NCI-H2171 treated with DMSO at 0.1 percent for 48 hours (cell line): ENCODE measurements at places on chromosomes 3 and 15.

DNA sequence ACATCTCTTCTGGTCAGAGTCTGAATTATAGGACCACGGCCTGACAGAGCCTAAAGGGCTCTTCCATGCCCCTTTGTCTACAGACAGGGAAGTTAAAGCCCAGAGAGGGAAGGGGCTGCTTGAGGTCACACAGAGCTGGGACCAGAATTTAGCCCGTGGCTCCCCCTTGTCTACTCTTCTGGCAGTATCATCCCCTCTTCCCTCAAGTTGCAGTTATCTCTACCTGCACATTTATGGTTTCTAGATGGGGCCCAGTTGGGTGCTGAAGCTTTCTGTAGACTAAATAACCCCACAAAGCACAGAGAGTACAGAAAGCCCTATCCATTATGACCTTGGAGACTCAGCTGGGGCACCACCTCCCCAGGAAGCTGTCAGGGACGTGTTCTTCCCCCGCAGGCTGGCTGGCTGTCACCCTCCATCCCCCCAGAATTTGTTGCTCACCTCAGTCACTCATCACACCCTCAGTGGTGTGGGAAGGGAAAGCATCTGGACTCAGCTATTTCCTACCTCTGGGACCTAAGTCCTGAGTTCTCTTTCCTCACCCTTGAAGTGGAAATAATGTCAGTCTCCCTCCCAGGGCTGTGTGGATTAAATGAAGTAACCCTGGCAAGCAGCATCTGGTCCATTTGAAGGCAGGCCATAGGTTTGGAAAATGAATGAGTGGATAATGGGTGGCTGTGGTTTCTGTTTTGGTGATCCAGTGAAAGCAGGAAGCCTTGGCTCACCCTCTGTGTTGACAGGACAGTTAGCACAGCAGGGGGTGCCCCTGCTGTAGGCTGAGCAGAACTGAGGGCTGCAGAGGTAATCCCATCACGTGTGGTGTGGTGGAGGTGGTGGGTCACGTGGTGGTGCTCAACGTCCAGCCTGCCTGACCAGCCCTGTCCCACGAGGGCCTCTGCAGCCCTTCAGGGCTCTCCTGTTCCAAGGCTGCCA lies 16.3 kb downstream of the ACOX2 start:
- DNase-seq, result no peak

DNA sequence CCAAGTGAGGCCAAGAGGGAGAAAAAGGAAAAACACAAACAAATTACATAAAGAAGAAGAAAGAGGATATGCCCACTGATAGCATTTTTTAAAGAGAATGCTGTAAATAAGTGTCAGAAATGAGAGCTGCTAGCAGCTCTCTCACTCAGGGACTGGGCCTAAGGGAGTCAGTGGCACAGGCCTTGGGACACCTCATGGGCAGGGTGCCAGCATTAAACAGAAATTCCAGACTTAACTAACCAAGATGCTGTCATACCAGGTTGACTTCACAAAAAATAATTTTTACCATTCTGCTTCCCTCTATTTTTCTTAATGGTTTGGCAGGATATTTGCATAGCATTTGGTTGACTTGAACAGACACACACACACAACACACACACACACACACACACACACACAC lies 92.3 kb upstream of the ADAMTSL3 start:
- DNase-seq, result no peak

DNA sequence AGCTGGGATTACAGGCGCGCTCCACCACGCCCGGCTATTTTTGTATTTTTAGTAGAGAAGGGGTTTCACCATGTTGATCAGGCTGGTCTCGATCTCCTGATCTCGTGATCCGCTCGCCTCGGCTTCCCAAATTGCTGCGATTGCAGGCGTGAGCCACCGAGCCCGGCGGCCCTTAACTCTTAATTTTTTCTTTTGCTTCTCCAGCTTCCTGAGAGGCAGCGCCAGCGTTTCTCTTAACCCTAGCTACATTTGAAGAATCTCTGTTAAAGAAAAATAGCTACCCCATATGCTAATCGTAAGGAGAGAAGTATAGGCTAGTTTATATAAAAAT lies 465 bp upstream of the GK5 start:
- no peak for DNase-seq

GRCh38 chr3:184186184-184186901 lies at the start of gene ABCF3:
Gene ABCF3, plus strand, starts transcription at chr3:184186199. Its CDS starts 9 bp downstream, at chr3:184186208.
- no peak for DNase-seq

GRCh38 chr3:19190126-19190525 lies 41.8 kb downstream of the KCNH8 start:
- DNase-seq, result no peak

GRCh38 chr3:32276279-32276841 lies 37.9 kb downstream of the CMTM8 start:
- no peak for DNase-seq

DNA sequence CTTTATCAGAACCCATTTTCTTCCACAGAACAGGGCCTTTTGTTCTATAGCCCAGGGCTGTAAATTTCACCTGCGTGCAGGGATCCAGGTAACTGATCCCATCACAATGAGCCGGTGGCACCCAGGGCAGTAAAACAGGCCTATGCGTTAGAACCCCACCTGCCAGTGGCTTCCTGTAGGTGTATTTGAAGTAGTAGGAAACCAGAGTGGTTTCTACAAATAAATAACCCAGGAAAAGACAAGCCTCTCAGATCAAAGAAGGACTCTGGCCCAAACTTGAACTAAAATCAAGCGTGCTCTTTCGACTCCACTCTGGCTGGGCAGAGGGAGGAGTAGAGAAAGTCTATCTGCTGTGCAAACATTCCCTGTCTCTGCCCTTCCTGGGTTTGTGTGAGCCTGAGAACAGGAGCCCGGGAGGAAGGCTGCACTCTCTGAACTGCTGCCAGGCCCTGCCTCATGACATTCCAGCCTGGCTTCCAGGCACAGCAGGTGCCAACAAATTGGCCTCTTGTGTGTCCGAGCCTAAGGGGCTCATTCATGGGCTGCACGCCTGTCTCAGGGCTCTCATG lies 77.7 kb downstream of the CEMIP start:
- no peak for DNase-seq

DNA sequence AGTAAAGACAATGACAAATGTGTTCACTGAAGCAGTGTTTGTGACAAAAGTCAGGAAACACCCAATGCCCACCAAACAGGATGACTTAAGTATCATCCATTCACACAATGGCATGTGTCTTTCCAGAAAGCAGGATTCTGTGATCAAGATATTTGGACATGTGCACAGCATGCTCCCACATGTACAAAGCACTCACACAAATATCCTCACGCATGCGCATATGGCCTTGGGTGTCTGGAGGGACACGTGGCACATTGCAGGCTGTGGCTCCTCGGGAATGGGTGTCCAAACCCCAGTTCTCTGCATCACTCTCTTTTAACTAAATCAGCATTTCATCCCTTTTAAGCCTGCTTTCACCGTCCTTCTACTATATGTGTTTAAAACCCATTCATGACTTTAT lies 130.5 kb downstream of the KLF13 start:
- no peak for DNase-seq

DNA sequence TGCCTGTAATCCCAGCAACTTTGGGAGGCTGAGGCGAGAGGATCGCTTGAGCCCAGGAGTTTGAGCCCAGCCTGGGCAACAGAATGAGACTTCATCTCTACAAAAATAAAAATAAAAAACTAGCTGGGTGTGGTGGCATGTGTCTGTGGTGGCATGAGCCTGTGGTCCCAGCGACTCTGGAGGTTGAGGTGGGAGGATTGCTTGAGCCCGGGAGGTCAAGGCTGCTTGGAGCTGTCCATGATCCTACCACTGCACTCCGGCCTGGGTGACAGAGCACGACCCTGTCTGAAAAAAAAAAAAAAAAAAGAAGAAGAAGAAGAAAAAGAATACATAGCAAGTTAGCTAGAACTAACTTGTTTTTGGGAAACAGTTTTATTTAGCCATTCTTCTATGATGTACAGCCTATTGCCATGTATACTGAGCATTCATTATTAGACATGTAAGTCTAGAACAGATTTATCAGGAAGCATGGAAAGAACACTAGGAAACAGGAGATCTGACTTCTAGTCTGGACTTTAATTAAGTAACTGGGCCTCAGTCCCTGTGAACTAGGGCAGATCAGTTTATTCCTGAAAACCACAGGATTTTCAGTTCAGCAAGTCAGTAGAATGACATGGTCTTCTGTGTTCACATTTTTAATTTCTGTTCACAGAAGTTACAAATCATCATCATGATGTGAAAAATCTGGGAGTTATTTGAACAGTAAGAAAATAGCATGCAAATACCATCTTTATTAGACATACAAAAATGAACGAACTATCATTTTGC lies 65.5 kb downstream of the KAT2B start:
- DNase-seq, result no peak

DNA sequence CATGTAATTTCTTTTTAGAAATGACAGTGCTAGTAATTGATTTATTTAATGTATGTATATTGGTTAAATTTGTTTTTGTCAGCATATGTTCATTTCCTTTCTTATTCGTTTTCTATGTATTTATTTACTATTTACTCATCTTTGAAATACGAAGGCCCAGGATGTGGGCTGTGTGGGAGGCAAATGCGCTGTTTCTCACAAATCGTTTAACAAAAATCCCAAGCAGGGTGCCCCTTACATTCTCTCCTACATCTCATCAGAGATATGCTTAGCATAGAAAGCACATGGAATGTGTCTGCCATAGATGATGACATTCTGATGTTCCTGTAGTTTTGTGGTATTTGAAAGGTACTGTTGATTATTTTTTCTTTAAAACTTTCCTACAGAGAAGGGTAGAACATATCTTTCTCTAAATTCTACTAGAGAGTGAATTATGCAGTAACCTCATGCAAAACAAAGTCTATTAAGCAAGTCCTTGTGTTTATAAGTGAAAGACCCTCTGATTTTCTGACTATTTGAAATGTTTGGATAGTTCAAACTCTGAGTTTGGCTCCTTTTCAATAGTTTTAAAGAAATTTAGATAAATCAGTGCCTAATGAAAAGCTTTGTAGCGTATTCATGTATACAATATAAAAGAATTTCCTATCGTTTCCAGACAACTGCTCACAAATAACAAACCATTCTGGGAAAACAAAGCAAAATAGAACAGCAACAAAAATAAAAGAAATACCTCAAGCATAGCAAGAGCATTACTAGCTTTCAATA lies 111.1 kb upstream of the VGLL3 start:
- DNase-seq, result no peak

DNA sequence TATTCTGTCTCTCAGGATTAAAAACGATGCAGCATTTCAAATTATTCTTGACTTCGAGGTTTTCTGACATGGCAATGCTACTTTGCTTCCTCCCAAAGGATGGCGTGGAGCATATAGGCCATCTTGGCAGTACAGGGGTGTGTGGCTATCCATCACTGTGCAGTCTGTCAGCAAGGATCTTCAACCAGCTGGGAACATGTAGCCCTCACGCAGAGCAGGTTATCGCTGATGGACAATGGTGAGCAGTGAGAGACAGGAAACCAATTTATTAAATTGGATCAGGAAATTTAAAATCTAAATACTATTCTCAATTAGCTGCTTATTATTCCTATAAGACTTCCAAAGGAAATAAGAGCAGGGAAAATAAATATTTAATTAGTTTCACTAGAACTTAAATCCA lies 615.3 kb downstream of the OTOL1 start:
- no peak for DNase-seq

- no peak for DNase-seq
These were observed 52.3 kb downstream of the KBTBD12 start for GRCh38 chr3:127967316-127967715.

GRCh38 chr3:79976466-79976865 lies 208.7 kb upstream of the ROBO1 start:
- no peak for DNase-seq

DNA sequence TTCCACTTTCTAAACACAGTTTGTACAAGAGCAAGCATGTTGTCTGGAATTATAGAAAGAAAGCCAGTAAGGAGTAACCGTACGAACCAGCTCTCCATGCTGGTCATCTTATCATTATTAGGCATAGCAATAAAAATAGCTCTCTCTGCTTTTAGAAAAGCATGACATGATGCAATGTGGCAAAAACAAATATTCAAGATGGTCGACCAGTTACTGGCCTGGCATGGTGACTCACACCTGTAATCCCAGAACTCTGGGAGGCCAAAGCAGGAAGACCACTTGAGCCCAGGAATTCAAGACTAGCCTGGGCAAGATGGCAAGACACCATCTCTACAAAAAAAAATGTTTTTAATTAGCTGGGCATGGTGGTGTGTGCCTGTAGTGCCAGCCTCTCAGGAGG lies 2.6 kb upstream of the MAP4 start:
- DNase-seq, result no peak

GRCh38 chr15:22949074-22949547 lies 31.1 kb downstream of the CYFIP1 start:
- peak; percentile 86 for DNase-seq

DNA sequence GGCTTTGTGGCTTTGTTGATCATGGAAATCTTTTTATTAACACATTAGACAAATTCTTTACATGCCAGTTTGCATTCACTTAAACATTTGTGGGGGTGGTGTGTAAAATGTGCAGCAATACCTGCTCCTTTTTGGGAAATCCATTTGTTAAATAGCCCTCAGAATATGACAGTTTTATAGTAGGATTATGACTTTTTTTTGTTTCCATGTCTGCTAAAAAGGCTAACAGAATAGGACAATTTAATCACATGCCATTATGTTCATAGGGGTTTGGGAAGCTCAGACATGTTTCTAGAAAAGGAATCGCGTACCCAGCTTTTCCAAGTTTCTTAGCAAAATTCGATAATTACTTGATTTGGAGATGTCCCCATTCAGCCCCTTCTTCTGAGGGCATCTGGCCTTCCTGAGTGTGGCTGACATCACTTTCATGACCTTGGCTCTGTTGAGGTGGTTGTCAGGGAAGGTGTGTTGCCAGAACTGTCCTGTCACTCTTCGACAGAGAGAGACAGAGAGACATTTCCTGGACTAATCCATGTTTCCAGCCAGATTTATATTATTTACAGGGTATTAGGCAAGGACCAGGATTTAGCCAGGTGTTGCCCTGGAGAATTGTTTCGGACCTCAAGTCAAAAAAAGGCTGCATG lies 126.4 kb downstream of the PTPRG start:
- DNase-seq, result no peak

GRCh38 chr15:48802257-48802656 lies 8.6 kb downstream of the CEP152 start:
- DNase-seq, result no peak

GRCh38 chr3:147518465-147518864 lies 109.3 kb downstream of the ZIC1 start:
- DNase-seq, result no peak

DNA sequence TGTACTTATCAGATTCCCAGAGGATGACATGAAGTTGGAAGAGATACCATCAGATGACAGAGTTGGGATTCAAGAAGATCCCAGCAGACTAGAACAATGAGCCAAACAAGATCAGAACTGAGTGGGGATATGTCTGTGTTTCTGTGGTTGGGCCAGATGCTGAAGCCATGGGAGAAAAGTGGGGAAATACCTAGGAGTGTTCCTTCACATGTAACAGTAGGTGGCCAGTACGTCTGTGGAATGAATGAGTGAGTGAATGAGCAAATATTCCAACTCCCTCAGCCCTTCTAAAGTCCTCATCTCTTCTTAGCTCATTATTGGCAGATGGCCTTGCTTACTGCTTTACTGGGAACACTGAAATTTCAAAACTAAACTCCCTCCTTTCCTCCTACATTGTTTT lies 32.2 kb upstream of the GREM1 start:
- DNase-seq, result no peak
